Activated CD4-positive, alpha-beta T cell treated with anti-CD3 and anti-CD28 coated beads for 36 hours (primary cell): ENCODE measurements at places on chromosomes 4 and X. TPM values are rescaled to one million over a fixed set of nuclear protein-coding genes. Genes with fewer than 3 reads are reported as not detected.

DNA sequence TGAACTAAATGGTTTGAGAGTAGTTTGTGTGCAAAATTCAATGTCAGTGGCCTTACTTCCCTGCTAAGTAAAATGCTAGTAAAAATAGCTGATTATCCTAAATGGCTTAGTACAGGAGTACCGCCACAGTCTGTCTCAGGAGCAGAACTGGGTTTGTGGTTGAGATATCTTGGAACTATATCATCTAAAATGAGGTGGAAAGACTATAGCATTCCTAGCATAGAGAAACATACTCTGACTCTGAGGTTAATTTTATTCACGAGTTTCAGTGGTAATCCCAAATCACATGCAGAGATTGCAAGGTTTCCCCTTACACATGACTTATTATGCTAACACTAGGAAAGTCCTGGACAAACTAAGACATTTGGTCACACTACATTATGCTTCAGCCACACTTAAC is 70.4 kb downstream of the OR13H1 start:
- no peak for DNase-seq

Gene GABRQ
- 0.02 TPM for total RNA-seq

- DNase-seq: peak; percentile 86
These were observed 62.4 kb upstream of the PDLIM3 start for GRCh38 chr4:185597532-185598188.

- DNase-seq: no peak
These were observed 75.5 kb downstream of the ANXA10 start for GRCh38 chr4:168167714-168168284.

Gene TCEAL3
- total RNA-seq: 5.1 TPM

- DNase-seq: no peak
These were observed 94.3 kb downstream of the CPE start for GRCh38 chr4:165472943-165473676.

GRCh38 chr4:142267101-142267500 is 579.0 kb downstream of the INPP4B start:
- no peak for DNase-seq

Gene RBM47
- 4.4 TPM for total RNA-seq

DNA sequence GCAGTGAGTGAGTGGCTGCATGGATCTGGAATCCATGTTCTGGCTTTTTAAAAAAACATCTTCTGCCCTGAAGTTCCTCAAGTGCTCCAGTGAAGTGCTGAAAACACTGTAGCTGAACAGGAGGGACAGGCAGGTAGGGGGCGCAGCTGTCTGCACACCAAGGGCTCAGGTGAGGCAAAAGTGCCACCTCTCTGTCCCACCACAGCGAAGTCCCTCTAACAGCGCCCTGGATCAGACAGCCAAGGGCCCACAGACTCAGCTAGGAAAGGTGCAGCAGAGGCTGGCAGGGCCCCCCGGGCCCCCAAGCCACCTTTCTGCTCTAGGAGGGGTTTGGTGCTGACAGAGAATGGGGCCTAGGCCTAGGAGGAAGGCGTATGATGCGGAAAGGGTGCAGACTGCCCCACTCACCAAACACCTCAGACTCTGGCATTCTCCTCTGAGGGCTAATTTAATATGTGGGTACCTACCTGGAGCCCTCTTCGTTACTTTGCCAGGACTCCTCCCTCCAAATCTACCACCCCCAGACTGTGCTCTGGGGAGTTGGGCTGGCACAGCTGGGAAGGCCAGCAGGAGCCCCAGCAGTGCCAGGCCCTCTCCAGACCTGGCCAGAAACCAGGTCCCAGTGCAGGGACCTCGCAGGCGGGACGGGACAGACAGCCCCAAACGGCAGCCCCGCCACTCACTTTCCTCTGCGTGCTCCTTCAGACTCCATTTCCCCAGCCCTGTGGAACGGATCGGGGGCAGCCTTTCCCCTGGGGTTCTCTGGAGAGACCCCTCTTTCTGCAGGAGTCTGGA is 73.7 kb downstream of the ENPP6 start:
- DNase-seq: peak; percentile 16

DNA sequence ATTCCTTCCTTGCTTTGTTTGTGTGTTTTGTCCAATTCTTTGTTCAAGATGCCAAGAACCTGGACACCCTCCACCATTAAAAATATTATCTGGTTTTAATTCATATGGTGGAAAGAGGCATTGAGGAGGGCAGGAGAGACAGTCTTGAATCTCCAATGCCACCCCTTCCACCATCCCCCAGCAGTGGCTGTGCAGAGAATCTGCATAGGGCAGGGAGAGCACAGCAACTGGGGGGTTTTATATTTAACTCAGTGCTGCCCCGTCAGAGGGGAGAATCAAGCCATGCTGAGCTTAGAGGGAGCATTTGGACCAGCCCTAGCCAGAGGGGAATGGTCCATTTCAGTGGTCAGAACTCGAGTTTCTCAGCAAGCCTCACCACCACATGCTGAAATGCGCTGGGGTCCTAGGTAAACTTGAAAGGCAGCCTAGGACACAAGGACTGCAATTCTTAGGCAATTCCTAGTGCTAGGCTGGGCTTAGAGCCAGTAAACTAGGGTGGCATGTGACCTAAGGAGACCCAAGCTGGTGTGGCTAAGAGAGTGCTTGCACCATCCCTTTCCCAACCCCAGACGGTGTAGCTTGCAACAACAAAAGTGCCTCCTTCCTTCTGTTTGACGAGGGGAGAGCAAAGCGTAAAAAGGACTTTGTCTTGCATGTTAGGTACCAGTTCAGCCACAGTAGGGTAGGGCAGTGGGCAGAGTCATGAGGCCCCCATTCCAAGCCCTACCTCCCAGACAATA is 34.2 kb downstream of the CCDC158 start:
- DNase-seq: no peak

DNA sequence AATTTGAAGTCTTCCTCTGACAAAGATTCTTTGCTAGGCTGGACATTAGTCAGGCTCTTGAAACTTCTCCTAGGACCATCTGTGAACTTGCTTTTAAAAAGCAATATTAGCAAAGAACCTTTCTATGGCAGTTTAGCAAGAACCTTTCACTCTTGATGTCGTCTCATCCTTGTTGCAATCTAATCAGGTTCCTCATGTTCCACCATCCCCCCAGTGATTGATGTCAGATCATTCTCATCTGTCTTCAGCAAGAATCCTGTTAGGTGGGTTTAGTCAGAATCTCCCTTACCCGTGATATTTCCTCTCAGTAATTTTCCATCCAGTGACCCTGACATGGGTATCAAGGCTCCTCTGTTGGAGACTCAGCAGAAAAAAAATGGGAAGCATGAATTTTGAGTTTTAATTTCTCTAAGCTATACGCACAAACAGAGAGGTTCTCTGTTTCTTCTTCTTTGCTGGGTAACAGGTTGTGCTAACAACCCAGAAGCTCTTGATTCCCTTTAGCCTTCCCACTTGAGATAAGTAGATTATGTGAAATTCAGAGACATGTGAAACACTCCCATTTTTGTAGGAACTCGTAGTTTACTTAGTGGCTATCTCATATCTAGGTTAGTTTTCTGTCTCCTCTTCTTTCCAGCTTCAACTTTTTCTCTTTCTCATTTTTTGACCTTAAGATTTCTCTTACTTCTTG is 507.4 kb downstream of the C4orf33 start:
- no peak for DNase-seq
